ENCODE measurements at places on chromosomes 3 and 15.

DNA sequence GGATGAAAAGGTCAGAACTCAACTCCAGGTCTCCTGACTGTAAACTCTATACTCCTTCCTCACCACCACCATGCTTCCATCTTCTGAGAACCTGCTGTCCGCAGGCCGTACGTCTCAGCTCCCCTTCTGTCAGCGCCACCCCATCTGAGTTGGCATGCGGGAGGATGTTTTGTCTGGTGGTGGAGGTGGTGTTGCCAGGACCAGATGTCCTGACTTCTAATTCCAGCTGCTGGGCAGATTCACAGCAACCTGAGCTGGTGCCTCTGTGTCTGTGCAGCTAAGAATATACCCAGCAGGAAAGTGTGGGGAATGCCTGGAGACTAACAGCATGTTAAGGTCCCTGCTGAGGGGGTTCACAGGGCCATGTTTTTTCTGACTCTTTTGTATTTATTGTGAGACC is 23.2 kb downstream of the PLA1A start:
- no peak for DNase-seq

GRCh38 chr3:138188013-138188730 is 1.1 kb downstream of the ARMC8 start:
- DNase-seq, result no peak

DNA sequence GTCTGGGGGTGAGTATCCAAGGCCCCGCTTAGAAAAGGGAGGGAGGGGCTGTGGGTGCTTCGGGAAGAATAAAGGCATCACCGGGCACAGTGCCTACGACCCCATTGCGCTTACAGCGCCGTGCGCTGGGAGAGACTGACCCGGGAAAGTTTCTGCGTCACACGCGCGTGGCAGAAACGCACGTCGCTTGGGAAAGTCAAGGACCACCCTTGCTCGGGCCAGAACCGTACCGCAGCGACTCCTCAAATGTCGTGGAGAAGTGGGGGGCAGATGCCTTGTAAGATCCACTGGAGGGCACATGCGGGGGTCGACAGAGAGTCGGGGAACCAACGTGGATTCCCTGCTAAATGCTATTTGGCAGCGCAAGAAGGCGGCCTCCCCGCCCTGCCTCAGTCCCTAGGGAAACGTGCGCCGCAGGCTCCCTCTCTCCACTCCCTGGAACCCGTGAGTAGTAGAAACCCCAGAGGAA is 2.4 kb downstream of the ADAMTS9 start:
- no peak for DNase-seq

DNA sequence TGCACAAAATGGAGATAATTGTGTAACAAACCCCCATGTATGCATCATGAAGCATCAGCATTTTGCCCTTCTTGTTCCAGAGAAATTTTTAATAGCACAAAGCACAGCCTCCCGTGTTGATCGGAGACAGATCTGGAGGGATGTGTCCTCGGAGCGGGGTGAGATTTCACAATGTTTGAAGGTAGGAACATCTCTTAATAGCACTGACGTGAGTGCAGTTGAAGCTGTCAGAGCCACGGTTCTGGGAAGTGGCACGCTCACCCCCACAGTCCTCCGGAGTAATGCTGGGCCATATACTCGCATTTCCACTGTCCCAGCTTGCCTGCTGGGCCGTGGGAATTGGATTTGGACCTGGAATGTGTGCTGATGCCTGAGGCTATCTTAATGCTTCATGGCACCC is 24.1 kb downstream of the ARPP21 start:
- no peak for DNase-seq

GRCh38 chr3:197525706-197526105 is 30.1 kb downstream of the BDH1 start:
- no peak for DNase-seq

GRCh38 chr3:112615989-112616731 is 24.8 kb downstream of the CCDC80 start:
- DNase-seq, result no peak

DNA sequence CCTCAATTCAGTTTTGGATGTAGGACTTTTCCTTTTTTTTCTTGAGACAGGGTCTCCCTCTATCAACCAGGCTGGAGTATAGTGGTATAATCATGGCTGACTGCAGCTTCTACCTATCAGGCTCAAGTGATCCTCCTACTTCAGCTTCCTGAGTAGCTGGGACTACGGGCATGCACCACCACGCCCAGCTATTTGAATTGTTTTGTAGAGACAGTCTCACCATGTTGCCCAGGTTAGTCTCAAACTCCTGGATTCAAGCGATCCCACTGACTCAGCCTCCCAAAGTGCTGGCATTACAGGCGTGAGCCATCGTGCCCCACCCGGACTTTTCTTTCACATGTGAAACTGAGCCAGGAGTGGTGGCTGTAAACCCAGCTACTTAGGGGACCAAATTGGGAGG is 3.5 kb downstream of the RNU5B-1 start:
- no peak for DNase-seq

DNA sequence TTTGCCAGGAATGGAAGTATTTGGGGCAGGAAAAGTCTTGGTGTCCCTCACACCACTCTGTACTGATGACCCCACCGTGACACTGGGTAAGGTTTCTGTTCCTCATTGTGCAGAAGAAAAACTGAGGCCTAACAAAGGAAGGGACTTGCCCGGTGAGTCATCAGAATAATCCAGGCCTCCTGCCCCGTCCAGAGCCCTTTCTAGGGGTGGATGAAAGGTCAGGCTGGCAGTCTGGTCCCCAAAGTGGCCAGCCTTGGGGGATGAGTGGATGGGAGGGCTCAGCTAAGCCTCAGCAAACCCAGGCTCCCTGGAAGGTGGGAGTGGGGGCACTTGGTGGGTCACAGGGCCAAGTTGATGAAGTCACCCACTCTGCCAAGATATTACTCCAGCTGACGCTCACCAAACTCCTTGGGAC is 2.3 kb upstream of the DNAH1 start:
- no peak for DNase-seq

GRCh38 chr3:58801541-58801940 is 135.0 kb upstream of the FAM3D start:
- DNase-seq, result no peak

- no peak for DNase-seq
Observed at GRCh38 chr15:74201710-74202420, 722 bp downstream of the STRA6 start.

- DNase-seq, result no peak
Observed at GRCh38 chr3:50628601-50629000, 11.7 kb downstream of the MAPKAPK3 start.

DNA sequence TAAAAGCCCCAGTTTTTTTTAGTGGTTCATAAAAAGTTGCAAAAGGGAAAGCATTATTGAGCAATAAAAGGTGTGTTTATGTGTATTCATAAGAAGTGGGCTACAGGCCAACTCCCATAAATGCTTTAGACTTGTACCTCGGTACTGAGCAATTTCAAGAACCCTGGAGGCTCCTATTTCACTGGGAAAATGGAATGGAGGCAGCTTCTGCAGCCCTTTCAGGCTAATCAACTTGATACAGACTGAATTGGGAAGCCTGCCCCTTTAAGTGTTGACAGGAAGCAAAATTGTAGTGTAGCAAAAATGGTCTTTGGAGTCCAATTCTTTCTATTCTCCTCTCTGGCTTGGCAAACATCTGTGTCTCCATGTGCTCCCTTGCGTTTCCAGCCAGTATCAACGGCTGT is 118.8 kb downstream of the ECT2 start:
- DNase-seq, result no peak

DNA sequence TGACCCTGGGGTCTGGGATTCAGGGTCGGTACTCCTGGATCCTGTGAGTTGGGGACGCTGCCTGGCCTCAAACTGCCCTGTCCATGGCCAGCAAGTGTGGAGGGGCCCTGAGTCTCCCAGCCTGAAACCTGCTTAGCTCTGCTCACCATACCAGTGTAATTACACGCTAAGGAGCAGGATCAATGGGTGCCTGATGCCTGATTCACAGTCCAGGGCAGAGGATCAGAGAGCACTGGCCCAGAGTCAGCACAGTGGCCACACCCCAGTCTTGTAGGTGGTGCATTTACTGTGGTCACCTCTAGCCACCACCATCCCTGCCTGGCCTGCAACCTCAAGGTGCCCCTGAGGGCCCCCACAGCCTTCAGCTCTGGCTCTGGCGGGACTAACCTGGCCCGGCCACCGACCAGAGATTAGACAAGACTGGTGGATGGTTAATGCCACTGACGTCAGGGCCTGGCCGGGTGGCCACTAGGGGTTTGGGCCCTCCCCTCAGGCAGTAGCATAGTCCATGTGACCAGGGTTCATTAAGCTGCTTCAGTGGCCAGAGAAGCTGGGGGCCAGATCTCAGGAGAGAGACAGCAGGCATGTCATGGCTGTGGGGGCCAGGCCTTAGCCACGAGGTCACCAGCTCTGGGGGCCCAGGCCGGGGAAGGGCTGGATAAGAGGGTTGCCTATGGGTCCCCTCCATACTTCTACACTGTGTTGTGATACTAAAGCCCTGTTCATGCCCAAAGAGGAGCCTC is 3.3 kb upstream of the SLC38A3 start:
- DNase-seq, result no peak

Measured in activated naive CD4-positive, alpha-beta T cell treated with anti-CD3 and anti-CD28 coated beads, Interleukin-2, amount 10 ng/mL, durations not matched to agents 7 days and 5 days (primary cell).